PC-9 (cell line): ENCODE measurements at places on chromosomes 4 and X. TPM values are rescaled to one million over a fixed set of nuclear protein-coding genes. Genes with fewer than 3 reads are reported as not detected.

DNA sequence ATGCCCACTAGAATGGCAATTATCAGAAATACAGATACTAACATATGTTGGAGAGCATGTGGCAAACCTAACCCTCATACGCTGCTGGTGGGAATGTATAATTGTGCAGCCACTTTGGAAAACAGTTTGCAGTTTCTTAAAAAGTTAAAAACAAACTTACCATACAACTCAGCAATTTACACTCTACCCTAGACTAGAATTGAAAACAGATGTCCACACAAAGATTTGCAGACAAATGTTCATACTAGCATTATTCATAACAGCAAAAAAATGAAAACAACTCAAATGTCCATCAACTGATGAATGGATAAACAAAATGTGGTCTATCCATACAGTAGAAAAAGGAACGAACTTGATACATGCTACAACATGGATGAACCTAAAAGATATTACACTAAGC, 64.4 kb downstream of the SLC9A7 start:
- no peaks in the 10 kb centered on the region for H3K4me1 ChIP-seq
- DNase-seq, result no peak
- no peaks in the 10 kb centered on the region for H3K27me3 ChIP-seq
- no peak overlapping the region for H3K4me3 ChIP-seq

TBC1D8B gene
- total RNA-seq, result 2.8 and 5.3 TPM in 2 replicates

GRCh38 chrX:110557864-110558263, 199.2 kb downstream of the RTL9 start:
- H3K4me1 ChIP-seq, result no peaks in the 10 kb centered on the region
- H3K4me3 ChIP-seq, result no peak overlapping the region
- no peak overlapping the region for H3K27ac ChIP-seq
- no peak for DNase-seq
- H3K36me3 ChIP-seq, result no peaks in the 10 kb centered on the region

GRCh38 chrX:8846266-8846665, 45.1 kb upstream of the FAM9A start:
- H3K27me3 ChIP-seq, result no peaks in the 10 kb centered on the region
- DNase-seq, result no peak
- peaks cover 60% of the 10 kb centered on the region for H3K4me1 ChIP-seq
- H3K27ac ChIP-seq, result no peak overlapping the region
- H3K4me3 ChIP-seq, result no peak overlapping the region
- H3K36me3 ChIP-seq, result peaks cover 2% of the 10 kb centered on the region; the same call in 1 of the 2 replicates

- H3K27ac ChIP-seq, result peak overlapping the region; percentile 85
- DNase-seq, result no peak
- no peaks in the 10 kb centered on the region for H3K36me3 ChIP-seq
These were observed 731 bp upstream of the AMMECR1 start for GRCh38 chrX:110318664-110318968.

SULT1E1 gene
- not detected in 2 replicates for total RNA-seq

CSN3 gene
- not detected in 2 replicates for total RNA-seq

IL3RA gene
- not detected in 2 replicates for total RNA-seq

GRCh38 chr4:106907216-106907615, 128.9 kb downstream of the DKK2 start:
- H3K4me1 ChIP-seq, result no peaks in the 10 kb centered on the region
- no peak for DNase-seq
- no peaks in the 10 kb centered on the region for H3K27me3 ChIP-seq
- no peak overlapping the region for H3K27ac ChIP-seq
- no peak overlapping the region for H3K4me3 ChIP-seq

- no peaks in the 10 kb centered on the region for H3K27me3 ChIP-seq
- no peak for DNase-seq
- H3K36me3 ChIP-seq, result peaks cover 28% of the 10 kb centered on the region
- H3K27ac ChIP-seq, result peak overlapping the region; percentile 82
- no peak overlapping the region for H3K4me3 ChIP-seq
These were observed 7.9 kb downstream of the FAM200B start for GRCh38 chr4:15689540-15689939.

DNA sequence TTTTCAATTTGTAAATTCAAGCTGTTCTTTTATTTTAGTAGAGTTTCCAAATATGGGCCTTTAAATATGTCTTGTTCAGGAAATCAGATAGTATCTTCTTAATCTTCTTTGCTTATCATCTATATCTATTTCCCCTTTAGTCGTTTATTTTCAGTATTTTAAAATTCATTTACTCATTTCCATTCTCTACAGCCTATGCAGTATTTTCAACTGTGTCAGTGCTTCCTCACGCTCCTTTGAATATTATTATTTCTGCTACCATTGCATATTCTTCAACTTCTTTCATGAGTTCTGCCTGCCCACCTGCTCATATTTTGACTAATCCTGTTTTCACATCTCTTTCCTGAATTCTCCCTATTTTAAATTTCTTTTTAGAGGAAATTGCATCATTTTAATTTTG, 185.4 kb downstream of the DKK2 start:
- no peaks in the 10 kb centered on the region for H3K27me3 ChIP-seq
- no peak overlapping the region for H3K27ac ChIP-seq
- no peaks in the 10 kb centered on the region for H3K4me1 ChIP-seq
- no peak for DNase-seq

DNA sequence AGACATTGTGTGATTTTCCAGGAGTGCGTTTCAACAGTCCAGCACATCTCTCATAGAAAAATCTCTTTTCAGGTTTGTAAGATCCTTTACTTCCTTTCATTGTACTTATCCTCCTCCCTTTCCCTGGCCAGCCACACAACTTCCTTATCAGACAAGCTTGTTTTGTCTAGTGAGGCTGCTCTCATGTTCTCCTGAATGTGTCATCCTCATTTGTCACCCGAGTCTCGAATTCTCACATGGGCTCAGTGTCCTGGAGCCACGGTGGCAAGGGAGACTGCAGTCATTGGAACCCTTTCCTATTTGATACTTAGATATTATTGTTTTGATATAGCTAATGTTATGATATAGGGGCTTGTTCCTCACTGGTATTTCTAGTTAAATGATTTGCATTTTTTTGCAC, 16.9 kb downstream of the SYNPO2 start:
- H3K36me3 ChIP-seq, result no peaks in the 10 kb centered on the region
- H3K27ac ChIP-seq, result no peak overlapping the region
- no peaks in the 10 kb centered on the region for H3K27me3 ChIP-seq
- no peaks in the 10 kb centered on the region for H3K4me1 ChIP-seq
- no peak overlapping the region for H3K4me3 ChIP-seq

SPIN2A gene
- 2.4 and 2.5 TPM in 2 replicates for total RNA-seq

HTN3 gene
- not detected in 2 replicates for total RNA-seq

GRCh38 chr4:70761276-70761816, 39.6 kb downstream of the RUFY3 start:
- H3K36me3 ChIP-seq, result no peaks in the 10 kb centered on the region
- H3K27ac ChIP-seq, result no peak overlapping the region
- DNase-seq, result no peak
- no peaks in the 10 kb centered on the region for H3K27me3 ChIP-seq
- H3K4me3 ChIP-seq, result no peak overlapping the region

GRCh38 chr4:94551643-94552564, 100.2 kb downstream of the PDLIM5 start:
- no peak overlapping the region for H3K4me3 ChIP-seq
- no peak for DNase-seq
- H3K36me3 ChIP-seq, result no peaks in the 10 kb centered on the region; the same call in 1 of the 2 replicates
- H3K4me1 ChIP-seq, result peaks cover 26% of the 10 kb centered on the region

TRIM2 gene
- total RNA-seq, result 56.0 and 87.0 TPM in 2 replicates

DNA sequence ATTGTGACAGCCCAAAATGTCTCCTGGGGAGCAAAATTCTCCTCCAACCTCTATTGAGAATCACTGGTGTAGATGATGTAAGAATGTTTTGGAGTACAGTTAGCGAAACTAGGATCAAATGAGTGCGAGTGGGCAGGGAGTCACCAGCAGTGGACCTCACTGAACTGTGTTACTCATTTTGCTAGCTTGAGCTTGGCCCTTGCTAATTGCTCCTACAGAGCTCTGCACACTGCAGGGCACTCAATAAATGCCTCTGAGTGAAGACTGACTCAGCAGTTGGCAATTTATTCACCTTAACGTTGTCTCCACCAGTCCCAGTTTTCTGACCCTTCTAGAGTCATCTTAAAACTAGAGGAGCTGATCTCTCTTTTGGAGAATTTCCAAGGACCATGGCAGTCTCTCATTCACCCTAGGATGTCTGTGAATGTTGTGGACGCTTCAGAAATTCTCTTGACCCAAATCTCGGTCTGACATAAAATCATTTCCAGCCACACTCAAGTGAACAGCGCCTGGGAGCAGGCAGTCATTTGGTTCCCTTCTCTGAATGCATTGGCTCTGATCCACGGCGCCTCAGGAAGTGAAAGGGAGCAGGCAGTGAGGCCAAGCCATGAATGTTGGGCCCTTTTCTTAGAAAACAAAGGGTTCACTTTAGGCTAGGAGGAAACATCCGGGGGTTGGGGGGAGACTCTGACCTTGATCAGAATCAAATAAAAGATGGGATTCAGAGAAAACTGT, 148.1 kb downstream of the NWD2 start:
- DNase-seq, result no peak
- no peak overlapping the region for H3K27ac ChIP-seq
- no peak overlapping the region for H3K4me3 ChIP-seq
- H3K36me3 ChIP-seq, result no peaks in the 10 kb centered on the region

MAGEC3 gene
- not detected in 2 replicates for total RNA-seq

GRCh38 chrX:71253253-71254091, 468 bp downstream of the ZMYM3 start:
- H3K27ac ChIP-seq, result no peak overlapping the region
- H3K4me1 ChIP-seq, result peaks cover 12% of the 10 kb centered on the region
- peak; percentile 53 for DNase-seq
- no peaks in the 10 kb centered on the region for H3K27me3 ChIP-seq

FAM9C gene
- total RNA-seq, result not detected in 2 replicates

- H3K27me3 ChIP-seq, result no peaks in the 10 kb centered on the region
- no peak overlapping the region for H3K4me3 ChIP-seq
- no peaks in the 10 kb centered on the region for H3K4me1 ChIP-seq
- no peak overlapping the region for H3K27ac ChIP-seq
- no peaks in the 10 kb centered on the region for H3K36me3 ChIP-seq
These were observed 65.1 kb downstream of the SLC10A7 start for GRCh38 chr4:146456681-146457080.

DNA sequence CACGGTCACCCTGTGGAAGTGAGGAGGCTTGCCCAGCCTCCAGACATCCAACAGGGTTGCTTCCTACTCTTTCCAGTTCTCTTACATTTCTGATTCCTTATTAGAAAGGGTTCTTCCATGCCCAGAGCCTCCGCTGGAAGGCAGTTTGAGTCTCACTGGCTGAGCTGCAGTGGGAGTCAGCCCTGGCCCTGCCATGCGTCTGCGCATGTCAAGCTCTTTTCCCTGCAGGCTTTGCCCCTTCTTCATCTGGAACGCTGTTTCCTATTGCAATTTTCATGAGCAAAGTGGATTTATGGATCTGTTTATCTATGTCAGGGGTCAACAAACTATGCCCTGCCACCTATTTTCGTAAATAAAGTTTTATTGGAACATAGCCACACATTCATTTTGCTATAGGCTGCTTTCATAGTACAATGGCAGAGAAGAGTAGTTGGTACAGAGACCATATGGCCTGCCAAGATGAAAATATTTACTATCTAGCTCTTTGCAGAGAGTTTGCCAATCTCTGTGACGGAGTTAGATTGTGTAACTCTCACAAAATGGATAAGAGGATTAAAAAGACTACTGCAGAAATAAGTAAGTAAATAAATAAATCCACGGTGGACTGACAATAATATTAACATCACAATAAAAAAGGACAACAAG, 3.9 kb upstream of the CHRNA9 start:
- H3K27me3 ChIP-seq, result no peaks in the 10 kb centered on the region
- DNase-seq, result no peak
- no peaks in the 10 kb centered on the region for H3K36me3 ChIP-seq
- H3K4me3 ChIP-seq, result no peak overlapping the region
- H3K27ac ChIP-seq, result no peak overlapping the region

DNA sequence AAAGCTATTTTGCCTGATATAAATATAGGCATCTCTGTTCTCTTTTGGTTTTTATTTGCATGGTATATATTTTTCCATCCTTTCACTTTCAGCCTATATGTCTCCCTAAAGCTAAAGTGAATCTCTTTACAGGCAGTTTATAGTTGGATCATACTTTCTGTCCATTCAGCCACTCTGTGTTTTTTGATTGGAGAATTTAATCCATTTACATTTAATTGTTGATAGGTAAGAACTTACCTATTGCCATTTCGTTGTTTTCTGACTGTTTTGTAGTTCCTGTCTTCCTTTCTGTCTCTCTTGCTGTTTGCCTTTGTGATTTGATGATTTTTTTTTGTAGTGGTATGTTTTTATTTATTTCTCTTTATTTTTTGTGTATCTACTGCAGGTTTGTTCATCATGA, 155.9 kb upstream of the ANXA3 start:
- no peak overlapping the region for H3K27ac ChIP-seq
- H3K36me3 ChIP-seq, result no peaks in the 10 kb centered on the region
- no peak for DNase-seq
- no peaks in the 10 kb centered on the region for H3K27me3 ChIP-seq
- no peak overlapping the region for H3K4me3 ChIP-seq
- H3K4me1 ChIP-seq, result no peaks in the 10 kb centered on the region

BST1 gene
- total RNA-seq, result 0.31 TPM in 1 of 2 replicates, not detected in the other

DNA sequence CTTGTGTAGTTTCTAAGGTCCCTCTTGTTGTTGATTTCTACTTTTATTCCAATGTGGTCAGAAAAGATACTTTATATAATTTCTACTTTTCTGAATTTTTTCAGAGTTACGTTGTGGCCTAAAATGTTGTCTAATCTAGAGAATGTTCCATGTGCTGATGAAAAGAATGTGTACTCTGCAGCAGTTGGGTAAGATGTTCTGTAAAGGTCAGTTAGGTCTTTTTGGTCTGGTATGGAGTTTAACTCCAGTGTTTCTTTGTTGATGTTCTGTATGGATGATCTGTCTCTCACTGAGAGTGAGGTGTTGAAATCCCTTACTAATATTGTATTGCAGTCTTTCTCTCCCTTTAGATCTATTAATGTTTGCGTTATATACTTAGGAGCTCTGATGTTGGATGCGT, 37.0 kb upstream of the GPRIN3 start:
- H3K4me3 ChIP-seq, result no peak overlapping the region
- H3K4me1 ChIP-seq, result no peaks in the 10 kb centered on the region
- no peak for DNase-seq
- H3K27ac ChIP-seq, result no peak overlapping the region
- no peaks in the 10 kb centered on the region for H3K27me3 ChIP-seq

MMGT1 gene
- total RNA-seq, result 23.7 and 26.2 TPM in 2 replicates

AIFM1 gene
- total RNA-seq, result 70.1 and 83.3 TPM in 2 replicates

DNA sequence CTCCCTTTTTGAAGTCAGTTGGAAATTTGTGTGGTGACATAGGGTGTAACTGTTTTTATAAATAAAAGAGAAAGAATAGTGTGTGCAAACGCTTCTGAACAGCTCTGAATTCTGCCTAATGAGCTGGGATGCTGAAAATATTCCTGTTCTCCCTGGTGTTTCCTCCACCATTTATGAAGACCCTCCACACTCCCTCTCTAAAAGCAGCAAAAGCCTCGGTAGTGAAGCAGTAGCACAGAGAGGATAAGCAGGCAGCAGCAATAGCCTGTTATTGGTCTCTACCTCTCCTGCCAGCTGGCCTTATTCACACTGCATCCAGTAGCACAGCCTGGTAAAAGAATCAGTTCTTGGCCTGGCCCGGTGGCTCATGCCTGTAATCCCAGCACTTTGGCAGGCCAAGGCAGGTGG, 406.1 kb downstream of the IQCM start:
- H3K4me3 ChIP-seq, result no peak overlapping the region
- no peak overlapping the region for H3K27ac ChIP-seq
- H3K27me3 ChIP-seq, result no peaks in the 10 kb centered on the region
- no peaks in the 10 kb centered on the region for H3K36me3 ChIP-seq
